ENCODE measurements at places on chromosomes 16 and 17.

DNA sequence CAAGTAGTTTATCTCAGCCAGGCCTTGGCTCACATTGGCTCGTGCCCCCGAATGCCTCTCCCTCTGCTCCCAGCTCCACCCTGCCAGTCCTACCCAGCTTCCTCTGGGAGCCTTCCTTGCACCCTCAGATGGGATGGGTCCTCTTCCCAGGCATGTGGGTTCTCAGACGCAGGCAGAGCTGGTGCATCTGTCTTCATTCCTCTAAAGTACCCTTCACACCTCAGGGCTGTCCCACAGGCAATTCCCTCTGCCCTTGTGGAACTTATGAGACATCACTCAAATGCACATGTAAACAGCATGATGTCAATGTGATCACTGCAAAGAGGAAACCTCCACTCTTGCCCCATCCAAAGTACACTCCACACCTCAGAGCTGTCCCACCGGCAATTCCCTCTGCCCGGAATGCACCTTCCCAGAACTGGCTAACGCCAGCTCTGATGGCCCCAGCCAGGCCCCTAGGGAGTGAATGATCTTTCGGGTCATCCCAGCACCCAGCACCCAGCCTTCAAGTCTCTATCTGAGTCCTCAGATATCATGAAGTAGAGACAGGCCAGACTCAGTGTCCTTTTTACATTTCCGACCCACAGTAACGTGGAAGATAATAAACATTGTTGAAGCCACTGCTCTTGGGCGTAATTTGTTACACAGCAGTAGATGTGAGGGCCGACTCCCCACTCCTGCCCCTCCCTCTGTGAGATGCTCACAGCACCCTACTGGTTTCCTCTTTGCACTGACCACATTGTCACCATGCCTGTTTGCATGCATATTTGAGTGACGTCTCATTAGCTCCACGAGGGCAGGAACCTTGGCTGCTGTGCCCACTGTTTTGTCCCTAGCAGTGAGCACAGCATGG, 85.4 kb downstream of the N4BP1 start:
- no peak for DNase-seq

DNA sequence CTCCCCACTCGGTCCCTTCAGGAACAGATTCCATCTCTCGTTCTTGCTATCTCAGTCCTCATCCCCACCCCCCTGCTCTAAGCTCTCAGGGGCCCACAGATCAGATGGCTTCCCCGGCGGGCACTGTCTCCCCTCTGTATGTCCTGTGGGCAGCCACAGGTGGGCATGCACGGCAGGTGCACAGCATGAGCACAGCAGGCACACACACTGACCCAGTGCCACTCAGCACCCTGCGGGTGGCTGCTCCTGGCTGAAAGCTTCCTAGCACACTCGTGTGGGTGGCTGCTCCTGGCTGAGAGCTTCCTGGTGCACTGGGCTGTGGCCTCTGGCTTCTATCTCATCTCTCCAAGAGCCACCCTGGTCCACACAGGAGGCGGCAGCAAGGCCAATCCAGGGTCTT, 44.5 kb upstream of the SMIM36 start:
- no peak for DNase-seq

DNA sequence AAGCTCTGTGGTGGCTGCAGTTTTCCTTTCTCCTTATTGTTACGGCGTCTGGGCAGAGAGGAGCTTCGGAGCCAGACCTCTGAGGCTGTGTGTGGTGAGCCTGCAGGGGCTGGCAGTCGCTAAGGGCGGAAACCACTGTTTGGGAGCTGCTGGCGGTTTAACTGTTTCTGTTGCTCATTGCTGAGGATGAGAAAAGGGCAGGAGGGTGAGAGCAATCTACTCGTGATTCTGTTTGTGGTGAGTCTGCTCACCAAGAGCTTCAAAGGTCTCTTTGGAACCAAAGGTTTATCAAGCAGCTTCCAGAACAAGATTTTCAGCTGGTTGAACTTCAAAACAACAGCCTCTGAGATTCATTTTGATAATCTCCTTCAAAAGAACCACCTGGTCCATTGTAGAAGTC, 143.9 kb downstream of the ANKFN1 start:
- no peak for DNase-seq

DNA sequence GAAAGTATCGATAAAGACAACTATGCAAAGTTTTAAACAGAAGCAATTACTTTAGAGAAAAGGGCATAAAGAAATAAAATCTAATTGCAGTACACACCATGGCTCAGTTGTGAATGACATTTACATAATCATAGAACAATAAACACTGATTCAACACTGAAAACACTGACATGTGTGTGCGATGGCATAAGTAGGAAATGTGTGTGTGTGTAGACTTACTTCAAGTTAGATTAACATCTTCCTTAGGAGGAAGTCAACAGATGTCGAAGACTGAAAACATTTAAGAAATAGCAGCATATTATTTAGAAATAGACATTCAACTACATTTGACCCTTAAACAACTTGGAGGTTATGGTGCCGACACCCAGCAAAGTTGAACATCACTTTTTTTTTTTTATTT, 172.4 kb downstream of the STX8 start:
- no peak for DNase-seq

DNA sequence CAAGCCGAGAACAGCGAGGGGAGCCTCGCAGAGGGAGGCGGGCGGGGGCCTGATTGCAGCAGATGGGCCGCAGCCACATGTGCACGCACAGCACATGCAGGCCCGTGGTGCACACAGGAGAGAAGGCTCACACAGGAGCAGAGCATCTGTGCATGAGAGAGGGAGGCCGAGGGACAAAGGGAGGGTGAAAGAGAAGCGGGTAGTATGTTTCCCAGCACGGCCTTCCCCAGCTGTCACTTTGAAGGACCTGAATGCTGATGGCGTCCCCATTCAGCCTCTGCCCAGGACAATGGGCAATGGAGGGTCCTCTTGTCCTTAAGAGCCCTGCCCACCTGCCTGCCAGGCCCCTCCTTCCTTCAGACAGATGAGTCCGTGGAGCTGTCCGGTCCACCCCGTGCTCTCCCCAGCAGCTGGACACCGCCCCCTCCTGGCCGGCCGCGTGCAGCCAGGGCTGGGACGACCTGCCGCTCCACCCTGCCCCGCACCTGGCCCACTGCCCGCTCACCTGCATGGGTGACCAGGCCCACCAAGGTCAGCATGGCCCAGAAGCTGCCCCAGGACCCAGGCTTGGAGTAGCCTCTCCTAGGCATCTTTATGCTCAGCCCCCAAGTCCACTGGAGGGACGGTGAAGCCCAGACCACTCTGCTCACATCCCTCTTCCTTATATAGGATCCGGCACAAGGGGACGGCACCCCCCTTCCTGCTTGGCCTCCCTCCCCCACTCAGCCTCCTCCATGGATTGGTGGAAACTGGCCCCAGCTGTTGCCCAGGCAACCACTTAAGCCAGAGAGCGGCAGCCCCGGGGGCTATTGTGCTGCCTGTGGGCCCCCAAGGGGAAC, at the start of gene BTBD17:
BTBD17 (minus strand) TSS at position 639 of the 839 bp plus-strand sequence; CDS start at position 590, 49 bp downstream.
- DNase-seq = peak; percentile 26

DNA sequence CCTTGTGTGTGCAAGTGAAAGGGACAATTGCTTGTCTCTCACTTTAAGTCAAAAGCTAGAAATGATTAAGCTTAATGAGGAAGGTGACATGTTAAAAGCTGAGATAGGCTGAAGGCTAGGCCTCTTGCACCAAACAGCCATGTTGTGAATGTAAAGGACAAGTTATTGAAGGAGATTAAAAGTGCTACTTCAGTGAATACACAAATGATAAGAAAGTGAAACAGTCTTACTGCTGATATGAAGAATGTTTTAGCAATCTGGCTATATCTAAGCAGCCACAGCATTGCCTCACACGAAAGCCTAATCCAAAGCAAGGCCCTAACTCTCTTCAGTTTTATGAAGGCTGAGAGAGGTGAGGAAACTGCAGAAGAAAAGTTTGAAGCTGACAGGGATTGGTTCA, 71.0 kb downstream of the CDRT15 start:
- DNase-seq = no peak

GRCh38 chr17:18093616-18094408, 6.1 kb downstream of the DRG2 start:
- peak; percentile 30 for DNase-seq

GRCh38 chr17:47992216-47992615, 21.3 kb downstream of the CDK5RAP3 start:
- DNase-seq = no peak

DNA sequence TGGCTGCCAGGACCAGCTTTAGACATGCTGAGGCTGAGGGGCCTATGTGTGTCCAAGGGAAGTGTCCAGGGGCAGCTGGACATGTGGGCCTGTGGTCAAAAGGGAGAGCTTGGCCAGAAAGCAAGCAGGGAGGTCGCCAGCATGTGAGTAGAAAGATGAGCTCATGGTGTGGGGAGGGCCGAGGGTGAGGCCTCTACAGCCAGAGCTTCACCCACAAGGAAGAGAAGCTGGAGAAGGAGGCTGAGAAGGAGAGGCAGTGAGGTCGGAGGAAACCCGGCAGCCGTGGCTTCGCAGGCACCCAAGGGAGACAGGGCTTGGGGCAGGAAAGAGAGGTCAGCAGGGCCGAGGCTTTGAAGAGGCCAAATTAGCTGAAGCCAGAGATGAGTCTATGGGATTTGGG, 4.0 kb upstream of the HSD11B2 start:
- no peak for DNase-seq

DNA sequence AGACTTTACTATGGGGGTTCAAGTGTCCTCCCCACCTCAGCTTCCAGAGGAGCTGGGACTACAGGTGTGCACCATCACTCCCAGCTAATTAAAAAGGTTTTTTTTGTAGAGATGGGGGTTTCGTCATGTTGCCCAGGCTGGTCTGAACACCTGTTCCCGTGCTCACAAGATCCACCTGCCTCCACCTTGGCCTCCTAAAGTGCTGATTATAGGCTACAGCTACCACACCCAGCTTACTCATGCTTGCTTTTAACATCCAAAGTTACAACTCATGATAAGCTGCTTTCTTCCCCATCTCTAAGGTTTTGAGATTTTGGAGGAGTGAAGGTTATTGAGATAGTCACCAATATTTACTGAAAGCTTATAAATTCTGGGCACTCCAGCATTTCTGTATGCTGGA, 2.6 kb downstream of the NUP88 start:
- no peak for DNase-seq

GRCh38 chr17:63439687-63440086, 6.4 kb downstream of the CYB561 start:
- DNase-seq = no peak

DNA sequence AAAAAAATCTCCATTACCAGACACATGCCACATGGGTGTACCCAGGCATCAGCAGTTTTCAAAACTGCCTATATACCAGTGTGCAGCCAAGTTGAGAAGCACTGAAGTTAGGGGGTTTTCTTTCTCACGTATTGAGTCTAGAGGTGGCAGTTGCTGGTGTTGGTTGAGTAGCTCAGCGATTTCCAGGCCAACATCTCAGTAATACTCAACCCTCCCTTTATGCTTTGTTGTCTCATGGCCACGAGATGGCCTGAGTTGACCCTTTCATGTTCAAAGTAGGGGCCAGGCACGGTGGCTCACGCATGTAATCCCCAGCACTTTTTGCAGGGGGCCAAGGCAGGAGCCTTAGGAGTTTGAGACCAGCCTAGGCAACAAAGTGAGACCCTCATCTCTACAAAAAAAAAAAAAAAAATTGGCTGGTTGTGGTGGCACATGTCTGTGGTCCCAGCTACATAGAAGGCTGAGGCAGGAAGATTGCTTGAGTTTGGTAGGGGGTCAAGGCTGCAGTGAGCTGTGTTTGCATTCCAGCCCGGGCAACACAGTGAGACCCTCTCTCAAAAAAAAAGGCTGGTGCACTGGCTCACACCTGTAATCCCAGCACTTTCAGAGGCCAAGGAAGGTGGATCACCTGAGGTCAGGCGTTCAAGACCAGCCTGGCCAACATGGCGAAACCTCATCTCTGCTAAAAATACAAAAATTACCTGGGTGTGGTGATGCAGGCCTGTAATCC, 10.8 kb downstream of the LRRC3C start:
- DNase-seq = no peak

DNA sequence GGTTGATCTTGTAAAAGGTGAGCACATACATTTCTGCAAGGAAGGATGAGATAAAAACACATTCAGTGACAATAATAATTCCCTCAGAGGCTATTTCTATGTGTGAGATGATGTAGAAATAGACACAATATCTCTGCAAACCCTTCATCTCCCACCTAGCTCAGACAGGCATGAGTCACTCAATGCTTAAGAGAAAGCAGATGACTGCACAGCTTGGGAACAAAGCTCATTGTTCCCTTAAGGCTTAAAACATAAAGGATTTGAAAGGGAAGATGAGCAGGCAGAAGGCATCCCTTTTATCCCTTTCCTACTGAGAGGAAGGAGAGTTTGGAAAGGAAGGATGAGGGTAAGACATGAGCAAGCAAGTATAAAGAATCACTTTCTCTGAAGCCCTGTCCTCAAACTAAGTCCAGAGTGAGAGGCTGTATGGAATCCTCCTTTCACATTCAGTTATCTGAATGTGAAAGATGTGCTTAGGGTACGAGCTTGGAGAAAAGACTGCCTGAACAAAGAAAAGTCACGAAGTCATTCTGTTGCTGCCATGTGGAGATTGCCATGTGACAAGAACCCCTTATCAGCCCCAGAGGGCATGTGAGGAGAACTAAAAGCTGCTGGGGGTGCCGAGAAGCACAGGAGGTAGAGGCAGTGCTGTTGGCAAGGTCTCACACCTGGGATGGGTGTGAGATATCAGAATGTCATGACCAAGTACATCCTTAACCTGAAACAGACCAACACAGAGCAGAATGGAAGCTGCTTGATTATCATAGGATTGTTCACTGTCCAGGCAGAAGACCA, 58.2 kb downstream of the CNTNAP4 start:
- DNase-seq = no peak

GRCh38 chr17:2023256-2023655, 1.9 kb downstream of the RTN4RL1 start:
- no peak for DNase-seq

DNA sequence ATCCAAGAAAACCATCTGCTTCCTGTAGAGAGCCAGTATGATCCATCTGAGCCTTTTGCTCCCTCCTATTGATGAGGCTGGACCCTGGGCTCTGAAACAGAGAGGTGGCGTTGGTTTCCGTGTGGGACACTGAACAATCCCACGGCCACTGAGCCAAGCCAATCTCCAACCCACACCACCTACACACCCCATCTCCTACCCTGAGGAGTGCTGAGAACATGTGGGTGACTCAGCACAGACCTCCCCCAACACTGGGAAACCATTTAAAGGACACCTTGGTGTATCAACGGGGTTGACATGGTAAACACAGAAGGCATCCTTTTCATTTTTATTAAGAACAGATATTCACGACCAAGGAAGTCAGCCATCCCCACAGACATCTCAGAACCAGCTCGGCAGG, 332.1 kb downstream of the SLC39A11 start:
- no peak for DNase-seq

GRCh38 chr17:75847614-75848522, 3.7 kb upstream of the UNC13D start:
- DNase-seq = no peak

GRCh38 chr16:31713945-31714902, 159.4 kb upstream of the ZNF267 start:
- DNase-seq = no peak

DNA sequence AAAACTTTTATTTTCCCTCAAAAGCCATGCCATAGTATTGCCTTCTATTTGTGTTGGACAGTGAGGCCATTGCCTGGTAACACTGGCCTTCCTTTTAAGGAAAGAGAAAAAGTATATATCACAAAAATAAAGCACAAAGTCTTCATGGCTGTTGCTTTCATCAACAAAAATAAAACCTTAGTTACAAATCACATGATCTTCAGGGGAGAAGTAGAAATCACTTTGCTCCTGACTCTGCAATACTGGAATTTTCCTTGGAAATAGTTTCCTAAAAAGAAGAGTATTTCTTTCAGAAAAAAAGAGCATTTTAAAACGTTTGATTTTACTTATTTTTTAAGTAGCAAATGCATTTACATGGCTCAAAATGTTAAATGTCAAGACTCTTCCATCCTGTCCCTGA, 41.9 kb downstream of the FAM20A start:
- no peak for DNase-seq

GRCh38 chr17:40516581-40517285, 15.3 kb upstream of the TNS4 start:
- DNase-seq = peak; percentile 55
